ENCODE measurements at places on chromosomes 2 and 18.

GRCh38 chr18:57621246-57621604 is 411 bp downstream of the NARS1 start:
- no peak for DNase-seq

- no peak for DNase-seq
These were observed 106.3 kb downstream of the GPR39 start for GRCh38 chr2:132522901-132523300.

DNA sequence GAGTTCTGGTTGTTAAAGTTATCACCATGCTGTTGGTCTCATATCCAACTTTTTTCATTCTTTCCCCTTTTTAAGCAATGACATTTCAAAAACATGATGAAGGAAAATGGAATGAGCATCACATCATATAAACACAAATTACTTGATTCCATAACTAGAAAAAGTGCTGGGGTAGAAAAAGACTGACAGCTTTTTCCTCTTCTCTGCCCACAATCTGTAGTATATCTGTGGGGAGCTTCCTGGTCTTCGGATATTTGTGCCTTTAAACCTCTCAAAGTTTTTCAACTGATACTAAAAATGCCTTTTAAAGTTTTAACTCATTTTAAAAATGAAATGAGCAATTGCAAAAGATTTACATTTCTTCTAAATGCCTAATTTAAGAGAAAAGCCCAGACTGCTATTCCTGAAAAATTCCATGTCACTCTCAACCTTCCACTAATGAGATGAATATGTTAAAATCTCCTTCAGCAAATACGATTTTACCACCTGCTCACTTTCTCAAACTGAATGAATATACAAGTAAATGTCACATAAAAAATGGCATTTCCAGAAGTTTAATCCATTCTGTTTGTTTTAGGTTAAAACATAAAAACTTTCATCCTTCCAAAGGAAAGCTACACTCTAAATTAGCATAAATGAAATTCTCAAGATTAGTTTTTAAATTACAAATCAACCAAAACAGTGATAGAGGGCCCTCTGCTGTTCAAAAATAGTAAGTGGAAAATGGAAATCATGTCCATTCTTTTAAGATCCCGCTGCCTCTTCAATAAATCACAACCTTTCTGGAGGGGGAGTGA is 2.1 kb downstream of the DNAH7 start:
- no peak for DNase-seq

DNA sequence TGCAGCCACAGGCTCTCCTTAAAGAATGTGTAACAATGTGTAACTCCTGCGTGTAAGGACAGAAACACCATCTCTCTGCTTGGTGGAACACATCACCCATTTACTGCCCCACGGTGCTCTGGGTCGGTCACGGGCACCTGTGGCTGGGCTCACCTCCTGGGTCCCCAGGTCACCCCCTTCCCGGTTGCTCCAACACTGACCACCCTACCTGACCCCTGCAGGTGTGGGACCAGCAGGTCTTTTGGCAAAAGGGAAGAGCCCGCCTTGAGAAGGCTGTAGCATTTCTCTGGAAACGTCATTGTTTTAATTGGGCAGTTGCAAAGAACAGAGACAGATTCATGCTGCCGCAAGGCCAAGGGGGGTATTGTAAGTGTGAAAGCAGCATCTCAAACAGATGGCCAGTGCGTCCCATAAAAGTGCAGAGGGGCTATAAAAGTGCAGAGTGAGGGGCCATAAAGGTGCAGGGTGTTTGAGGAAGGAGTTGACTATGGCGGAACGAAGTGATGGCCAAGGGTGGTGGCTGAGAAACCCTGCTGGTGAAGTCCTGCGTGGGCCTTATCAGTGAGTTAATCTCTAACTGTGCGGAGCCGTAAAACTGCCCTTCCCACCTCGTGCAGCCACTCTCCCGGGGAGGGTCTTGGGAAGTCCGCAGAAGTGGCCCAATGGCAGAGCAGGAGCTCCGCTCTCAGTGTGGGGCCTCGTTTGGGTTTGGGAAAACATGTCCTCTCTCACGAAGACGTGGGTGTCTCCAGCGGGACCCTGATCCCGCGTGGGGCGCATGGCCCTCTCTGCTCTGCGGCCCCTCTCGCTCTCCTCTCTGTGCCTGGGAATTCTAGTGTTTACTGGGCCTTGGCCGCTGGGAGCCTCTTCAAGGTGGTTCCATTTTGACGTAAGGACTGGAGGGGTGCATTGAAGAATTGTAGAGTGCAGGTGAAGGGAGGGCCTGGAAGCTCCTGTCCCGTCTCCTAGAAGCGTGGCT is 13.7 kb upstream of the NEU4 start:
- no peak for DNase-seq

- no peak for DNase-seq
These were observed 20.9 kb upstream of the VPS54 start for GRCh38 chr2:64040161-64040560.

DNA sequence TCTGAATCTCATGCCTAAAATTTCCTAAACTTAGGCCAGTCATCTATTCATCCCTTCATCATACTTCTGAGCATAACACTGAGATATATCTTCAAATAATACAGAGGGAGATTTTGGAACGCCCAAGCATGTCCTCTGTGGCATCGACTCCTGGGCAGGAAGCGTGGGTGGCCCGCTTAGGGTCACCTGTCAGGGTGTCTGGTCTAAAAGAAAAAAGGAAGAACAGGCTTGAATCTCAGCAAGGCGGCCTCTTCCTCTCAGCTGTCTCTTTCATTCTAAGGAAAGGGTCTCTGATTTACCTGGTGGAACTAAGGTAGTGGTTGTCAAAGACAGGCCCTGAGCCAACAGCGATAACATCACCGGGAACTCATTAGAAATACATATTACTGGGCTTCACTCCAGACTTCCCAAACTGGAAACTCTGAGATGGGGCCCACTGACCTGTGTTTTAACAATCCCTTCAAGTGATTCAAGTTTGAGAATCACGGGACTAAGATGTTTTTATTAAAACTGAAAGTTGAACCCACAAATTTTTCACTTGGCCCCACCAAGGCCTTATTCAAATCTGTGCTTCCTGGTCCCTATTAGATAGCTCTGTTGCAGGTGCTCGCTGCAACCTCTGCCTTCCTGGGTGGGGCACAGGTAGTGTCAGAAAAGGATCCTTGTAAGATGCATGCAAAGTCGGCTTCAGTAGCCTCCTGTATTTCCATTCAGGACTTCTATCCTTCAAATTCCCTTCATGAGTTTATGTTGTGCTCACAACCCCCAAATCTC is 162.3 kb upstream of the CCDC68 start:
- no peak for DNase-seq

GRCh38 chr2:33425161-33425560 is 51.3 kb upstream of the RASGRP3 start:
- DNase-seq, result no peak

GRCh38 chr18:13539050-13539449 is 187.3 kb downstream of the FAM210A start:
- DNase-seq, result no peak

GRCh38 chr2:241945311-241945710 is 75.8 kb downstream of the RTP5 start:
- DNase-seq, result no peak

- DNase-seq, result no peak
These were observed 27.9 kb downstream of the PDIA6 start for GRCh38 chr2:10784719-10785118.

- DNase-seq, result no peak
These were observed 31.9 kb downstream of the CAVIN2 start for GRCh38 chr2:191815010-191815409.

GRCh38 chr2:12896318-12896982 is 179.7 kb downstream of the TRIB2 start:
- DNase-seq, result no peak

DNA sequence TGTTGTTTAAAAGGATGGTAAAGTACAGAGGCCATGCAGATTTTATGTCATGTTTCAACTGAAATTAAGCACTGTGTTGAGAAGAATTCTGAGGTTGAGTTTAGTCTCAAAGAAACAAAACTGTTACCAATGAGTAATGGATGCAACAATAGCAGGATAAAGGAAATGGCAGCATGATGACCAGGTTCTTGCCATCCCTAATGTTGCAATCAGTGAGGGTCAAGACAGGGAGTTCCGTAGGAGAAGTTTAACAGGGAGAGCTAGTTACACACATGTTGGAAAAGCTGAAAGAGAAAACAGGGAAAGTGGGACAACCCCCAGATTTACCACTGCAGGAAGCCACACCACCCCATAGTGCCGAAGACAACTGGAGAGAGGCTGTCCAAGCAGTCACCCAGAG is 343.8 kb upstream of the EPHA4 start:
- no peak for DNase-seq

- no peak for DNase-seq
These were observed 75.8 kb downstream of the ANKRD44 start for GRCh38 chr2:197234671-197235191.

GRCh38 chr2:84940088-84940470 is 30.9 kb upstream of the KCMF1 start:
- no peak for DNase-seq

Data from epithelial cell of prostate (primary cell).